ENCODE measurements at places on chromosomes 3 and 15.

DNA sequence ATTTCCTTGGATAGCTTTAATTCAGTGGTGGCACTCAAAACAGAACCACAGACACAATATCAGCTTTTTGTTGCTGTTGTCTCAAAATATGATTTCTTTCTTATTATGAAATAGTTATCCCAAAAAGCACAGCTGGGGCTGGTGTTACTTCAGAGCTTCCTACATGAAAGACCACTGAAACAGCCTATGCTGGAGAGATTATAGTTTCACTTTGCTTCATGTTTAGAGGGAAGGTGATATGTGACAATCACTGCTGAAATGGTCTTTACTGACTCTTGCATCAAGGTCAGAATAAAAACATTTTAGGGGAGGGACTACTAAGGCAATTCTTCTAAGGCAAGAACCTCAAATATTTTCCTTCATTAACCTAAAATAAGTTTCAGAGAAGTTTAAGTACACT is 190.7 kb downstream of the TNIK start:
- DNase-seq, result no peak

GRCh38 chr15:71512682-71513006 is 297.7 kb upstream of the NR2E3 start:
- no peak for DNase-seq

DNA sequence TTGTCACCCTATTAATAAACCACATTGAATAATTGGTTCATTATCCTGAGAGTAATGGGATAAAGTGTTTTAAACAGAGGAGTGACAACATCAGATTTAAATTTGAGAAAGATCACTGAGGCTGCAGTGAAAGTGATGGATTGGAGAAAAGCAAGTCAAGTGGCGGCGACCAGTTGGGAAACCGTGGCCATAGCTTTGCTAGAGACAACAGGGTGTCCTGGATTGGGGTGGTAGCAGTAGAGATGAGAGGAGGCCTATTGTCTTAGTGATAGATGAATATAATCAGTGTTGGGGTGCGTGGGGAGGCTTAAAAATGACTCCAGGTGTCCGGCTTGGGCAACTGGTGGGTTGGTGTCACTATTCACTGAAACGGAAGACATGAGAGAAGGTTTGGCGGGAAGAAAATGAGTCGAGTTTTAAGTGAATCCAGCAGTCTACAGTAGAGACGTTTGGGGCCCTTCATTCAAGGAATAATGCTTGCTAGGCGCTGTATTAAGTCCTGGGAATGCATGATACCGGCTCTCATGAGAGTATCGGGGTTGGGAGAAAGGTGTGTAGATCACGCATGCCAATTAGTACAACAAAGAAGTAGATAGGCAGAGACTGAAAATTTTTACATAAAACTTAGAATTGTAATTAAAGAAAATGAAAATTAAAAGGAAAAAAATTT is 819 bp downstream of the NEK4 start:
- no peak for DNase-seq

DNA sequence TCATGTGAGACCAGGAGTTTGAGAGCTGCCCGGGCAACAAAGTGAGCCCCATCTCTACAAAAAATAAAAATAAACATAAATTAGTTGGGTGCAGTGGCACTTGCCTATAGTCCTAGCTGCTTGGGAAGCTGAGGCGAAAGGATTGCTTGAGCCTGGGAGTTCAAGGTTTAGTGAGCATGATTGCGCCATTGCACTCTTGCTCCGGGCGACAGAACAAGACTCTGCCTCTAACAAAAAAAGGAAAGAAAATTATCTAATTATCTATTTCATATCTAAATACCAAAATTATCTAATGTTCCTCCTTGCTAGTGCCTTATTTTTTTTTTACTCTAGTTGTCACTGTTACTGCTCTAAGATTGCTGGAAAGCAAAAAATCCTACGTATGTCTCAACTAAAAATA is 16.7 kb upstream of the PAK6 start:
- no peak for DNase-seq

DNA sequence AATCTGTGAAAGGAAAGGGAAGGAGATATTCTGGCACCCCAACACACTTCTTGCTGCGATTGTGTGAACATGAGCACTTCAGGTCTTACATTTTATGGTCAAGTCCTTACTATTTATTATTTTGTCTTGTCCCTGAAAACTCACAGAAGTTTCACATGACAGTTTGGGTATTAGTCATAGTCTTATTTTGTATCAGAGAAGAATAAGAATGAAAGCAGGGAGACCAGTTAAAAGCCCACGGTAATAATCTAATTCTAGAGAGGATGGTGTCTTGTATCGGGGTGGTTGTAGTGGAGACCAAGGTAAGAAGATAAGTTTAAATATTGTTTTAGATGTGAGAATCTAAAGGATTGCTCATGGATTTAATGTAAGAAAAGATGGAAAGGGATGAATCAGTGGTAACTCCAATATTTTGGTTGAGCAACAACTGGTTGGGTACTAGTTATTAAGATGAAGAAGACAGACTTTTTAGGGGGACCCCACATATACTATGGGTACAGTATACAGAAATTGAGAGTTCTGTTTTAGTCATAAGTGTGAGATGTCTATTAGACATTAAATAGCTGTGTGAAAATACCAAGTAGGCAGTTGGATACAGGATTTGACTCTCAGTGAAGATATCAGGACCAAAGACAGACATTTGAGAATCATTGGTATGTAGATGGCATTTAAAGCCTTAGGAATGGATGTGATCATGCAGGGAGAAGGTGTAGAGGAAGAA is 227.6 kb downstream of the MFSD1 start:
- DNase-seq, result no peak

GRCh38 chr3:48830715-48831114 is 17.0 kb downstream of the PRKAR2A start:
- DNase-seq, result no peak

DNA sequence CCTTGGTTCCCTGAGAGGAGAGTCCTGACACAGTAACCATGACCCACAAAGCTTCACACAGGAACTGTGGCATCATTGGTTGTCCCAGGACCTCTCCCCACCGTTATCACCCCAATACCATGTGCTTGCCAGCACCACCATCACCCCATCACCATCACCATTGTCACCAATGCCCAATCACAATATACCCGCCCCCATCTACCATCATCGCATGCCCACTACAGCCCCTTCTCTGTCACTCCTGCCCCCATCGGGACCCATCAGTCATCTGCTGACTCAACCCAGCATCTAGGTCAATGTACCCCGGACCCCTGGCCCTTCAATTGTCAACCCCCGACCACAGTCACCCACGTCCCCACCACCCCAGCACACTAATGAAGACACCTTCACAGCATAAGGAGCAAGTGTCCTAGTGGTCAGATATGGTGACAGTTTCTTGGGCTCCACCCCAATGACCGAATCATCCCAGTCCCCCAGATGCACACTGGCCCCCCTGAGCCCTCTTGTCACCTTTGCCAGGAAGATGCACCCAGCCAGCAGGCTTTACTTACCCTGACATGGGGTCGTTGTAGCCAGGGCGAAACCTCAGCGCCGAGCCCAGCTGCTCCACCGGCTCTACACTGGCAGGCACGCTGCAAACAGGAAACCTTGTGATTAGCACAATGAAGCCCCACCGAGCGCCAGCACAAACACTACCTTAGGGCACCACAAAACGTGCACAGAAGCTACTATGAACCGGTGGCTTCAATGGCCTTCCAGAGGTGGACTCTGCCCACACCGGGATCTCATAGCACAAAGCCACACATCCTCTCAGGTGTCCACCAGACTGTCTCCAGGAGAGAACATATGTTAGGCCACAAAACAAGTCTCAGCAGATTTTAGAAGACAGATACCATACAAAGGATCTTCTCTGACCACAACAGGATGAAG is 25.1 kb downstream of the SHISA5 start:
- DNase-seq, result peak; percentile 52

GRCh38 chr3:29705906-29706844 is 425.3 kb downstream of the RBMS3 start:
- no peak for DNase-seq

DNA sequence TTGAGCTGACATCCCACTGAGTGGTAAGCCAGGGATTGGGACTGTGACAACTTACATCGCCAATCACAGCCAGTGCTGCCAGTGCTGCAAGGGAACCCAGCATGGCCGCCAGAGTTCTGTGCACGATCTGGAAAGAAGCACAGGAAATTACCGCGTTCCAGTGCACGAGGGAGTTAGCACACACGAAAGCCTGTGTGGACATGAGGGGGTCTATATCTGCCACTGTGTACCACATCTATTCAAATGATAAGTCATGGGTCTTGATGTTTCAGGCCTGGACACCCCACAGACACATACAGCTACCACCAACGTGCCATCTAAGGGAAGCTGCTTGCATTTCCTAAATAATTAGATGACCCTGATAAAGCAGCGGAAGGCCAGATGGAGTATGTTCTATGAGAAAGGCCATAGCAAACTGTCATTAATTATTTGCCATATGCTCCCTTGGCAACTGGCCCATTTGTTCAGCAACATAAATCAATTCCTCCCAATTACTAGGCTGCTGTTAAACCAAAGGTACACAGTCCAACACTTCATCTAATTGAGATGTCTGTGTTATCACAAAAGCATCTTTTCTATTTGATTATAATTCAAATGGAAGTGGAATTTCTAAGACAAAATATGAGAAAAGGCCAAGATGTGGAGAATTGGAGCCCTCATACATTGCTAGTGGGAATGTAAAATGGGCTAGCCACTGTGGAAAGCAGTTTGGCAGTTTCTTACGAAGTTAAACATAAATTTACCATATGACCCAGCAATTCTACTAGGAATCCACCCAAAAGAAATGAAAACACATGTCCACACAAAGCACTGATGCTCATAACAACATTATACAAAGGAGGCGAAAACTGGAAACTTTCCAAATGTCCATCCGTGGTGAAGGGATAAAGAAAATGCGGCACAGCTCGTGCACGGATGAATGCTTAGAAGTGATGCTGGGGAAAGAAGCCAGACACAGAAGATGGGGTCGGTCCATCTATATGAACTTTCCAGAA is 108.3 kb downstream of the OCA2 start:
- DNase-seq, result no peak

GRCh38 chr3:184874709-184875644 is 63.0 kb downstream of the VPS8 start:
- DNase-seq, result peak; percentile 21

- DNase-seq, result no peak
Measured at GRCh38 chr3:25820816-25821486, 31.1 kb downstream of the OXSM start.

GRCh38 chr3:48306860-48307530 is 26.5 kb downstream of the SPINK8 start:
- DNase-seq, result no peak

DNA sequence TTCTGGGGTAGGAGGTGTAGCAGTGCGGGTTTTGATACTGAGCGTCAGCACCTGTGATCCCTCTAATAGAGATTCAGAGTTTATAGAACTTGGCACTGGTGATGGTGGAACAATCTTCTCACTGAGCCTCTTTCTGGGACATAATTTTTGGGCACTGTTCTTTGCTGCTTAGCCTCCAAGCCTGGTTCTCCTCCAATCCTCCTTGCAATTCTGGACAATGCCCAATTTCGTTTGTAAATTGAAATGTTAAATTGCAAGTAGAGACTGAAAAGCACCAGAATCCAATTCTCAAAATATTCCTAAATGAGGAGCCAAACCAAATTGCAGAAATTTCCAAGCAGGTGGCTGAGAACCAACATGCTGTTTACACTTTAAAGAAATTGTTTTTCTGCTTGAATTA is 149.8 kb upstream of the ABI3BP start:
- DNase-seq, result no peak

- DNase-seq, result no peak
Measured at GRCh38 chr3:100910986-100911385, 82.2 kb downstream of the ABI3BP start.

GRCh38 chr15:90871716-90872485 is 3.5 kb downstream of the FURIN start:
- DNase-seq, result no peak

DNA sequence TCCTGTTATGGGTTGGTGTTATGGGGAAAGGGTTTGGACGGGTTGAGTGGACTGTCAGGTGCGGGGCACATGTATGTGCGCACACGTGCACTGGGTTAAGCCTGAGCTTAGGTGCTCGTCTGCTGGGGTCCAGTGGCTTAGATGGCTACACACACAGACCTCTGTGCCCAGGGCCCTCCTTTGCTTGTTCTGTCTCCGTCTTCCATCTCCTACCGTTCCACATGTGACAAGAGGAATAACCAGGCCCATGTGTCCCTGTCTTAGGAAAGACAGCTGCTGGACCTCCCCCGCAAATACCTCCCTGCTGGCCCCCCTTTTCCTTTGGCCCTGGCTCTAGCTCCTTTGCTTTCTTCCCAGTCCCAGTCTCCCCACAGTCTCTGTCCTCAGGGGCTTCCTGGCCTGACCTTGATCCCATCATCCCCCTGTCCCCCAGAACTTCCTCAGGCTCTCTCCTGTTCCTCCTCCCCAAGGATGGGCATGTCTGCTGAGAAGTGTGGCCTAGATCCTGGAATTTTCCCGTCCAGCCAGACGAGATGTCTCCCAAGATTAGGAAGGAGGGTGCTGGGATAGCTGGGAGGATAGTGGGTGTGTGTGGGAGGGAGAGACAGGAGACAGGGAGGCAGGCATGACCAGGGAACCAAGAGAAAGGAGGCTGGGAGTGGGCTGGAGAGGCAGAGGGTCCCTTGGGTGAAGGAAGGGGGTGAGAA is 797 bp upstream of the THPO start:
- no peak for DNase-seq

DNA sequence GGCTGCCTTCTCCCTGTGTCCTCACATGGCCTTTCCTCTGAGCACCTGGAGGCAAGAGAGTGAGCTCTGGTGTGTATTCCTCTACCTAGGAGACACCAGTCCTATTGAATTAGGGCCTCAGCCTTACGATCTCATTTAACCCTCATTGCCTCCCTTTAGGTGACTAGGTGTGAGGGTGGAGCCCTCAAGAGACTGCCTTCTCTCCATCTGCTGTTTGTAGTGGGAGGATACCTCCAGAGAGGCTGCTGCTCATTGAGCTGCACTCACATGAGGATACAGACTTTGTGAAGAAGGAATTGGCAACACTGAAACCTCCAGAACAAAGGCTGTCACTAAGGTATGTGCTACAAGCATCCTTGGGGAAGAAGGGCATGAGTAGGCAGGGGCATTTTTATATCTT is at the start of gene CCR8:
Gene CCR8, plus strand, starts transcription at position 217 of the 400 bp plus-strand sequence. CDS start 2,623 bp downstream, outside the sequence.
- no peak for DNase-seq

- no peak for DNase-seq
Measured at GRCh38 chr3:125062904-125063618, 7.3 kb upstream of the HEG1 start.

GRCh38 chr3:119536757-119537156 is 22.7 kb downstream of the CD80 start:
- DNase-seq, result no peak

All from posterior cingulate gyrus (tissue), 11 donors.